ENCODE measurements at places on chromosomes 6 and 20. TPM values are rescaled to one million over a fixed set of nuclear protein-coding genes. Genes with fewer than 3 reads are reported as not detected.

Gene GPR6
- not detected for total RNA-seq

Gene ACTL10
- 2.4 TPM for total RNA-seq

DNA sequence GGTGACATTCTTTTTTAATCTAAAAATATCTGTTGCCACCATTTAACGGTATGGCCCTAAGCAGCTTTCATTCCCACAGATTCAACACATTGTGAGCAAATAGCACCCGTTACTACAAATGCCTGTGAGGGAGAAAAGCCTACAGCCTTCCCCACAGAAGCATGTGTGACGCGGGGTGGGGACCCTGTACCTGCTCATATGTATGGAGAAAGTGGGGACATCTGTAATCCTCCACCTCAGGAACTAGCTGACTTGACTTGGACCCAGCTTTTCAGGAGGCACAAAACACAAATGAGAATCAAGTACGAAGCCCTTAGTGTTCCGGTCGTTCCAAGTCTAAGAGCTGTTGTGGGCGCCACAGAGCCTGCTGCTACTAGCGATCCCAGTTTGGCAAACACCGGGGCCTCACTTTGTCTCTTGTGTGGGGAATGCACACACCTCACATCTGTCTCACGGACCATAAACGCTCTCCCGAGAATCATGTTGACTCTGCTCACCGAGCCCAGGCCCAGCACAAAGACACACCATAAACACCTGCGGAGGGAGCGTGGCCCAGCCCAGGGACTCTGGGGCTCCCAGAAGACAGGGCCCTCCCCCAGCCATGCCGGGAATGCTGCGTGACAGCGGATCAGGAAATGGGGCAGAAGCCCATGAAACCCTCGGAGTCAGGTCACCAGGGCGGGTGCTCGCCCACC, 21.6 kb downstream of the DLL1 start:
- H3K27me3 ChIP-seq, result no peaks in the 10 kb centered on the region
- H3K27ac ChIP-seq, result no peak overlapping the region
- H3K4me3 ChIP-seq, result no peak overlapping the region
- H3K36me3 ChIP-seq, result peaks cover 3% of the 10 kb centered on the region
- no peak for DNase-seq
- H3K4me1 ChIP-seq, result peaks cover 23% of the 10 kb centered on the region

DNA sequence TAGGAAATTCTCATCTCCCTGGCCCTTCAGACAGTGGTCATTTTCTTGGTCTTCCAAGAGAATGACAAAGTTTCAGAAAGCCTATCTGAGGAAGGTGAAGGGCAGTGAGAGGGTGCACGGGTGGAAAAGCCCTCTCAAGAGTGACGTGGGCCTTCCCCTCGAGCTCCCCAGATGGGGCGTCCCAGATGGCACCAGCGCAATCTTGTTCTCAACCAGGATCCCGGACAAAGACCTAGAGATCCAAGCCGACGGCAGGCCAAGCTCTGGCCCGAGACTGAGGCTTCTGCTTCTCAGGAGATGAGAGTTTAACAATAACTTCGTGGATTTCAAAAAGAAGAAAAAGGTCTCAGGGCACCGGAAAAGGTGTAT, 797 bp upstream of the ZNF133 start:
- DNase-seq, result no peak
- H3K4me3 ChIP-seq, result peak overlapping the region; percentile 96
- peaks cover 16% of the 10 kb centered on the region for H3K36me3 ChIP-seq
- peak overlapping the region; percentile 99 for H3K27ac ChIP-seq
- H3K4me1 ChIP-seq, result peaks cover 15% of the 10 kb centered on the region
- peaks cover 13% of the 10 kb centered on the region for H3K27me3 ChIP-seq

DNA sequence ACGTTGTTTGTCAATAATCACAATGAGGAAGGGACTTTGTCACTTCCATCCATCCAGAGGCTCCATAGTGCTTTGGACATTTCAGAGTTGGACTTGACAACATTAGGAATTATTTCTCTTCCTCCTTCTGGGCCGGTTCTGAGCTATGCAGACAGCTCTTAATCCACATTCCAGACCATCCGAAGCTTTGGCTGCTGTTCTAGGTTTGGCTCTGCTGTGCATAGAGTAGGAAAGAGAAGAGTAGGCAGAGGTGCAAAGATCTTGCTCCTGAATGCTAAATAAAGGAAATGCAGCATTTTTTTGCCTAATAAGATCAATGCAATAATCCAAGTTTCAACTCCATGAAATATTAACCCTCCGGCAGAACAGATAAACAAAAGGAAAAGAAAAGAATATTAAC, 251.8 kb upstream of the PRND start:
- H3K27me3 ChIP-seq, result peaks cover 9% of the 10 kb centered on the region
- H3K4me1 ChIP-seq, result no peaks in the 10 kb centered on the region
- no peak for DNase-seq
- no peak overlapping the region for H3K27ac ChIP-seq

DNA sequence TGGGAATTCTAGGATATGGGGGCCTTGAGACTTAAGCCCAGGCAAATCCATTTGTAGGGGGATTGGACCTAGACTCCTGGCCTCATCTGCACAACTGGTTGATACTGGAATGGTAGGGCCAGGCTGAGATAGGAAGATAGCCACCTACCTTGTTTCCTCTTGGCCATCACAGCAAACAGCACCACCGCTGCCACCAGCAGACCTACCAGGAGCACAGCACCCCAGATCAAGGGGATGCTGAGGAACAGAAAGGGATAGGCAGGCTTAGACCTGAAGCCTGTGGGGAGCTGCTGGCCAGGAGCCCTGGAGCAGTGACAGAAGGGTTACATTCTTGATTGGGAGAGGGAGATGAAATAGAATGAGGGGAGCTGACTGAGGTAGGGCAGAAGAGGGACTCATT, 3.5 kb downstream of the TREML1 start:
- DNase-seq, result no peak
- H3K36me3 ChIP-seq, result peaks cover 3% of the 10 kb centered on the region
- no peak overlapping the region for H3K4me3 ChIP-seq
- H3K27me3 ChIP-seq, result no peaks in the 10 kb centered on the region
- H3K4me1 ChIP-seq, result peaks cover 10% of the 10 kb centered on the region

GRCh38 chr6:36683145-36683655, 4.7 kb downstream of the CDKN1A start:
- peaks cover 53% of the 10 kb centered on the region for H3K36me3 ChIP-seq
- no peak for DNase-seq
- no peaks in the 10 kb centered on the region for H3K27me3 ChIP-seq

GRCh38 chr6:13194852-13195251, 133.5 kb downstream of the TBC1D7 start:
- no peaks in the 10 kb centered on the region for H3K4me1 ChIP-seq
- peaks cover 12% of the 10 kb centered on the region for H3K27me3 ChIP-seq
- no peak overlapping the region for H3K4me3 ChIP-seq
- H3K27ac ChIP-seq, result no peak overlapping the region
- peak; percentile 46 for DNase-seq
- no peaks in the 10 kb centered on the region for H3K36me3 ChIP-seq

DNA sequence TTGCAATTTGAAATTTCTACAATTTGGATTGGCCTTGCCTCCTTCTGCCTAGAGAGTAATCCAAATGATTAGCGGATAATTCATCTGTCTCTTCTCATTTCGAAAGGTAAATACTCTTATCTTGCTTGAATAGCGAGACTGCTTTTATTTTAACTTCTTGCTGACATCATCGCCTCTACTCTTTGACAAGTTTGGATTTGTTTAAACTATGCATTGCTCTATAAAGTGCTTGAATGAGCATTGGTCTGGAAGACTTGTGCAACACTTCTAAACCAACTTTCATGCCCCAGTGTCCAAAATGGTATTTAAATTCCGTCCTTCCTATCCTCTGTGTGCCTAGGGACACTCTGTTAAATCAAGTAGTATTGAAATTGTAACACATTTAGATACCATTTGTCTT, 384.1 kb upstream of the SLC35B3 start:
- no peak overlapping the region for H3K4me3 ChIP-seq
- H3K36me3 ChIP-seq, result no peaks in the 10 kb centered on the region
- no peak for DNase-seq
- no peaks in the 10 kb centered on the region for H3K4me1 ChIP-seq

Measured in activated CD8-positive, alpha-beta T cell treated with anti-CD3 and anti-CD28 coated beads for 36 hours (primary cell).